ENCODE measurements at places on chromosomes 1 and 21.

- H3K27me3 ChIP-seq, result peaks cover 83% of the 10 kb centered on the region
- H3K36me3 ChIP-seq, result no peaks in the 10 kb centered on the region
- no peaks in the 10 kb centered on the region for H3K4me1 ChIP-seq
- H3K4me3 ChIP-seq, result no peak overlapping the region
- DNase-seq, result no peak
Measured at GRCh38 chr1:34591751-34592629, 162.9 kb upstream of the GJB5 start.

GRCh38 chr21:34020005-34020847, 53.2 kb upstream of the MRPS6 start:
- no peaks in the 10 kb centered on the region for H3K36me3 ChIP-seq
- no peak overlapping the region for H3K27ac ChIP-seq
- no peak for DNase-seq
- H3K27me3 ChIP-seq, result no peaks in the 10 kb centered on the region
- H3K4me3 ChIP-seq, result no peak overlapping the region
- H3K4me1 ChIP-seq, result no peaks in the 10 kb centered on the region

DNA sequence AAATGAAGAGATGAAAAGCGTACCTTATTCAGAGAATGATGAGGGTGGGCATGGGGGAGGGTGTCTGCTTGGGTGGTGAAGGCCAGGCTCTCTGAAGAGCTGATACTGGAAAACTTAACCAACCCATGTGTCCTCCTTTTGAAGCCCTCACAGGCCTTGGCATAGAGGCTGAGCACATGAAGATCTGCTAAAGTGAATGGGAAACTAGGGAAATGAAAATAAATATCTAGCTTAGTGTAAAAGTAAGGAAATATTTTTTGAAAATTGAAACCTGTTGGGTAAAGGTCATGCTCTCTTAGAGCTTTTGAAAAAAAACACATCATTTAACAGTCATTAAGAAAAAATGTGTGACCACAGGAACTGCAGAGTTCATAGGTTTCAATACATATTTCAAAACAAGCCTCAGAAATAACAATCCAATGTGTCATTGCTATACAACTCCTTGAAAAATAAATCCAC, 40.5 kb upstream of the RALGPS2 start:
- H3K4me1 ChIP-seq, result no peaks in the 10 kb centered on the region
- no peak overlapping the region for H3K27ac ChIP-seq
- DNase-seq, result no peak
- H3K4me3 ChIP-seq, result no peak overlapping the region
- no peaks in the 10 kb centered on the region for H3K36me3 ChIP-seq

DNA sequence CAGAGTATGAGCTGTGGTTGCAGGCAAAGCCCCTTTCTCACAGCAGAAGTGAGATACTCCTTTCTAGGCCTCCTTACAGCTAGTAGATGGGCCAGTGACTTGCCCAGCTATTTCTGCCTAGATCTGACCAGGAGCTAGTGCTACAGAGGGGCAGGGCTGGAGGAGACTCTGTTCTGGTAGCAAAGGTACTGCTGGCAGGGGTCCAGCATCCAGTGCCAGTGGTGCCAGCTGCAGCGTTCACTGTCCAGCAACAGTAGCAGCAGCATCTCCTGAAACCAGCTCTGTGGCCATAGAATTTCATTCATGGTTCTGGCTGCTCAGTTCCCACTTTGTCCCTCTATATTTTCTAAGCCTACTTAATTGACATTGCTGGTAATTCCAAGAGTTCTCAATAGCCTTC, 62.5 kb upstream of the CNN3 start:
- no peak overlapping the region for H3K4me3 ChIP-seq
- peak; percentile 30 for DNase-seq
- H3K36me3 ChIP-seq, result no peaks in the 10 kb centered on the region
- H3K27ac ChIP-seq, result peak overlapping the region; percentile 54

GRCh38 chr1:30780409-30780808, 22.8 kb upstream of the LAPTM5 start:
- peaks cover 9% of the 10 kb centered on the region for H3K4me1 ChIP-seq
- H3K36me3 ChIP-seq, result no peaks in the 10 kb centered on the region
- peaks cover 12% of the 10 kb centered on the region for H3K27me3 ChIP-seq
- H3K4me3 ChIP-seq, result no peak overlapping the region
- H3K27ac ChIP-seq, result no peak overlapping the region
- DNase-seq, result no peak

DNA sequence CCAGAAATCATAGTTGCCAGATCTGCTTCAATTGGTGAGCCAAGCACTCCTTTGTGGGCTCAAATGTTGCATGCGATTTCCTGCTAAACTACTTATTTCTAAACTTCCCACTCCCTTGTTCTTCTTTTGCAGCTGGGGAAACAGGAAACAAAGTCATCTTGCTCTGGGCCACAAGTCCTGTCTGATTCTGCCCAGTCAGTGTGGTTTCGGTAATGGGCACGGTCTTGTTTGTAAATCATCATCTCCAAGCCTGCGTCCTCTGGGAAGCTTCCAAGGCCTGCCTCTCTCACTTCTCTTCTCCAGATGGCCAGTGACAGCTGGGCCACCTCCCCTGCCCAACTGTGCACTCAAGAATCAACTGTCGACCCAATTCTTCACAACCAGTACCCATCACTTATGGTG, 4.4 kb downstream of the S100A8 start:
- DNase-seq, result peak; percentile 55
- peaks cover 5% of the 10 kb centered on the region for H3K4me1 ChIP-seq
- H3K27me3 ChIP-seq, result peaks cover 4% of the 10 kb centered on the region
- no peak overlapping the region for H3K4me3 ChIP-seq
- no peaks in the 10 kb centered on the region for H3K36me3 ChIP-seq

DNA sequence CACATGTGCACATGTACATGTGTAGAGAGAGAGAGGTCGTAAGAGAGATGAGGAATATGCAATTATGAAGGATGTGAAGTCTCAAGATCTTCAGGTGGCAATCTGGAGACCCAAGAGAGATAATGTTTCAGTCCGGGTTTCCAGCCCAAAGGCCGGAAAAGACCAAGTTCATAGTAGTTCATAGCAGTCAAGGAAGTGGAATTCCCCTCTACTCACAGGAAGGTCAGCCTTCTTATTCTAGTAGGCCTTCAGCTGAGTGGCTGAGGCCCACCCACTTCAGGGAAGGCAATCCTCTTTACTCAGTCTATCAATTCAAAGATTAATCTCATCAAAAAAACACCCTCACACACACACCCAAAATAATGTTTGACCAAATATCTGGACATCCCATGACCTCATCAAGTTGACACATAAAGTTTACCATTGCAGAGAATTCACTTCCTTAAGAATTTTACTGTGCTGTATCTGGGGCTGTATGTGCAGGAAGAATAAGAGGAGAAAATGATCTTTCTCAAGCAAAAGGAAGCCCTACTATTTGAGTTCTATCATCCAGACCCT, 114.6 kb downstream of the TNFSF18 start:
- no peaks in the 10 kb centered on the region for H3K36me3 ChIP-seq
- H3K27ac ChIP-seq, result peak overlapping the region; percentile 13
- peaks cover 20% of the 10 kb centered on the region for H3K4me1 ChIP-seq
- no peak overlapping the region for H3K4me3 ChIP-seq

DNA sequence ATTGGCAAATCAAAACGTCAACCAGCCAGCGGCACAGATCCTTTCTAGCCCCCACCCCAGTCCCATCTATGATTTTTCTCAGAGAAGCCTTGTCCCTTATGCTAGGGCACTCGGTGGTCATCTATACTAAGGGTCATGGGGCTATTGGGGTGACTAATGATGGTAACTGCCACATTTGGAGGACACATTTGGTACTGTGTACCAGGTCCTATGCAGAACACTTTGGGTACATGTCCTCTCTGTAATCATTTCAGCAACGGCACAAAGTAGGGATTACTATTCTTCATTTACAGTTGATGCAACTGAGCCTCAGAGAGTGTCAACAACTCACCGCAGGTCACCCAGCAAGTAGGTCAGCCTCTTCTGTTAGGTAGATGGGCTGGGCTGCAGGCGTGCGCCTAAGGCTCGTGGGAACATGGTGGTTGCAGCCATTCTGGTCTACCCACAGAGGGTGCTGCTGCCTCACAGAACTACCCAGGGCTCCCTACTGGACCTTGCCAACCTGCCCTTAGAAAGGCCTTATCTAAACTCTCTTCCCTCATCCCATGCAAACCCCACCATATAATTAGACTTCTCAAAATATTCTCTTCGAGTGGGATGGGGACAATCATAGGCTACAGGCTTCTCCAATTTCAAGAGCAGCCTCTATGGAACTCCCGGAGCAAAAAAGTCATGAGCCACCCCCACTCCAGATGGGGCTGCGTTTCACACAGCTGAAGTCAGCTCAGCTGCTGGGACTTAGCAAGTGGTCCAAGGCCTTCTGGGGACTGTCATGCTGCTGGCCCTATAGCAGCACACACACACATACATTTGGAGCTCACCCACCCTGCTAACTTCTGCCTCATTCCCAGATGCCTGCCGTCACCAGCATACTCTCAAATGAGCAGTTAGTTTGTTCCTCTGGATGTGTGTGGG, 5.8 kb upstream of the SDHB start:
- H3K4me3 ChIP-seq, result no peak overlapping the region
- H3K27me3 ChIP-seq, result peaks cover 14% of the 10 kb centered on the region
- no peaks in the 10 kb centered on the region for H3K36me3 ChIP-seq
- peak; percentile 35 for DNase-seq

- H3K27ac ChIP-seq, result peak overlapping the region; percentile 93
- H3K36me3 ChIP-seq, result peaks cover 19% of the 10 kb centered on the region
- H3K4me1 ChIP-seq, result peaks cover 54% of the 10 kb centered on the region
- H3K4me3 ChIP-seq, result peak overlapping the region; percentile 4
Measured at GRCh38 chr1:150552128-150552910, 3.1 kb downstream of the ADAMTSL4 start.

DNA sequence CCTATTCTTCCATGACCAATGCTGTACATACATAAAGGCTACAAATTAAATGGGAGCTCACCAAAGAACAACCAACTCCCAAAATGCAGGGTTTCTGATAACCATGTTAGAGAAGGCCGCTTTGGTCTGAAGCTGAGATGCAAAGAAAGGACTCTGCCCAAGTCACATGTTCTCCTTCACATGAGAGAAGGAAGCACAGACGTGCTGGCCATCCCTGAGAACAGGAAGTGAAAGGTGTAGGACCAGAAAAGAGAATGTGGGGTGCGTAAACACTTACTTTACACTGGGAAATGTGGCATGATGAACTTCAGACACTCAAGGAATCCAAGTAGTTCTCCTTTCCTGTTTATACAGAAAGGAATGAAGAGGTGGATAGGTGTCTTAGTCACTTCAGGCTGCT, 31.7 kb upstream of the TADA1 start:
- no peak overlapping the region for H3K4me3 ChIP-seq
- H3K36me3 ChIP-seq, result no peaks in the 10 kb centered on the region
- no peak overlapping the region for H3K27ac ChIP-seq
- H3K27me3 ChIP-seq, result peaks cover 5% of the 10 kb centered on the region

DNA sequence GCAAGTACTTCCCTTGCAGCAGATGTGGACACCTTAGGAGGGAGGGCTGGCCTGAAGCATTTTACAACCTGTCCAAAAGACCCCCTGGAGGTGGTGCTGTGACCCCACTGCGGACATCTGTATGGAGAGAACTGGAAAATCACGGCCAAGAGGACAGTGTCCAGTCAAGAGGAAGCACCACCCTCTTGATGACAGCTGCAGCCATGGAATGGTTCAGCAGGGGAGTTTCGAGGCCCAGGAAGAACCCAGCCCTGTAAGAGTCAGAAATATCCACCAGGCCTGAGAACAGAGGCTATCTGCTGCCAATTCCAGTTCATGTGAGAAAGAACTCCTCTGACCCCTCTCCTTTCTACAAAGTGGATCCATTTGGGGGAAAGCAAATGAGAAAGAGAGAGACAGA, 126.8 kb downstream of the PLXNA2 start:
- no peak overlapping the region for H3K27ac ChIP-seq
- H3K36me3 ChIP-seq, result no peaks in the 10 kb centered on the region
- H3K4me3 ChIP-seq, result no peak overlapping the region
- DNase-seq, result no peak

GRCh38 chr1:79633456-79633855, 626.9 kb upstream of the ADGRL4 start:
- no peak for DNase-seq
- no peaks in the 10 kb centered on the region for H3K4me1 ChIP-seq
- no peak overlapping the region for H3K27ac ChIP-seq
- H3K27me3 ChIP-seq, result no peaks in the 10 kb centered on the region
- H3K4me3 ChIP-seq, result no peak overlapping the region

DNA sequence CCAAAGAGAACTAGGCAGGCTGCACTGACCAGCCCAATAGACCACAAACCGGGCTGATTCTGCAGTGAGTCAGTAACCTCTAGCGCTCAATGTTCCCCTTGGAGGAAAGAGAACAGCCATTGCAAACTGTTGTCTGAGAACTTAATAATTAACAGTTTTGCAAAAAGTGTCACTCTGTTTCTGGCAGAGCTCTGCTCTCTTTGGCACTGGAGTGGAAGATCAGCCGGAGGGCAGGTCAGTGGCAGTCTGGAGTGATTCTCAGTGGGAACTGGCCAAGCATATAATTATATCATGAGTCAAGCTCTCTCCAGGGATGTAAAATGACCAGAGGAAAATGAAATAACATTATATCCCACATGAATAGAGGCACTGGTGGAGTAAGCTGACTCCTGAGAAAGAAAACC, 238.3 kb downstream of the HLX start:
- H3K27ac ChIP-seq, result peak overlapping the region; percentile 80
- H3K36me3 ChIP-seq, result no peaks in the 10 kb centered on the region
- no peak overlapping the region for H3K4me3 ChIP-seq
- H3K27me3 ChIP-seq, result no peaks in the 10 kb centered on the region
- peak; percentile 28 for DNase-seq

DNA sequence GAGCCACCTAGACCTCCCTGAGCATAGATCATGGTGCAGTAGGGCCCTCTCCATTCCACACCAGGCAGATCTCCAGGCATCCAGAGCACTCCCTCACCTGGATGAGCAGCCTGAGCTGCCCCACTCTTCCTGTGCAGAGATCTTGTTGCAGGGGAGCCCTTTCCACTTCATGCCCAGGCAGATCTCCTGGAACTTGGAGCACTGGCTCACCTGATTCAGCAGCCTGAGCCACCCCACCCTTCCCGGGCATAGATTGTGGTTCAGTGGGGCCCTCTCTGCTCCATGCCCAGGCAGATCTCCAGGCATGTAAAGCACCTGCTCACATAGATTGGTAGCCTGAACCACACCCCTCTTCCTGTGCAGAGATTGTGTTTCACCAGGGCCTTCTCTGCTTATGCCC, 78.0 kb downstream of the SEC16B start:
- H3K4me3 ChIP-seq, result no peak overlapping the region
- no peak for DNase-seq
- no peaks in the 10 kb centered on the region for H3K36me3 ChIP-seq
- no peaks in the 10 kb centered on the region for H3K4me1 ChIP-seq

- H3K4me3 ChIP-seq, result no peak overlapping the region
- H3K36me3 ChIP-seq, result no peaks in the 10 kb centered on the region
- no peak for DNase-seq
- H3K27ac ChIP-seq, result no peak overlapping the region
- H3K4me1 ChIP-seq, result no peaks in the 10 kb centered on the region
- no peaks in the 10 kb centered on the region for H3K27me3 ChIP-seq
Measured at GRCh38 chr21:43851593-43851992, 13.4 kb upstream of the AGPAT3 start.

- DNase-seq, result peak; percentile 72
- peaks cover 7% of the 10 kb centered on the region for H3K36me3 ChIP-seq
- H3K4me1 ChIP-seq, result peaks cover 39% of the 10 kb centered on the region
- H3K4me3 ChIP-seq, result peak within 1 kb of the TSS; percentile 73
- H3K27ac ChIP-seq, result peak within 1 kb of the TSS; percentile 90
Measured at GRCh38 chr1:17439250-17440073, at the start of gene RCC2. Gene RCC2, minus strand, starts transcription at chr1:17439677. Its CDS starts 1,163 bp downstream, at chr1:17438514.
